Tibial artery (tissue), 4 donors: ENCODE measurements at places on chromosomes 4 and X.

DNA sequence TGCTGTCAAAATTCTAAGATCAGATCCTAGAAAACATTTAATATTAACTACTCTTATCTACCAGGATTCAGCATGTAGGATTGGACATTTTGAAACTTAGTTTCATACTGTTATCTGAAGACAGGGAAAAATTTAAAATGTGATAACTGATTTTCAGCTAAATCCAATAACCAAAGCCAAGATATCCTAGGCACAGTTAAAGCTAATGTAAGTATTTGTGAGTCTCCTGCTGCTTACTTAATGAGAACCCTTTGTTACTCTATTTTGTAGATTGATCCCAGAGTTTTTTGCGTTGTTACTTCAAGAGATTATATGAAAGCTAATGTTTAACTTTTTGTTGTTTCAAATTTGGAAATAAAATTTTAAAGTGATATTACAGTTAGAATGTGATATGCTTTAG lies 2.0 kb downstream of the CPE start:
- peak overlapping the region; percentile 80 for H3K4me3 ChIP-seq
- H3K4me1 ChIP-seq, result no peaks in the 10 kb centered on the region
- H3K36me3 ChIP-seq, result no peaks in the 10 kb centered on the region

GRCh38 chrX:39645178-39645895 lies 452.4 kb downstream of the BCOR start:
- peak; percentile 91 for DNase-seq
- H3K4me1 ChIP-seq, result peaks cover 3% of the 10 kb centered on the region
- no peaks in the 10 kb centered on the region for H3K36me3 ChIP-seq
- peak overlapping the region; percentile 61 for H3K27ac ChIP-seq
- H3K27me3 ChIP-seq, result no peaks in the 10 kb centered on the region

DNA sequence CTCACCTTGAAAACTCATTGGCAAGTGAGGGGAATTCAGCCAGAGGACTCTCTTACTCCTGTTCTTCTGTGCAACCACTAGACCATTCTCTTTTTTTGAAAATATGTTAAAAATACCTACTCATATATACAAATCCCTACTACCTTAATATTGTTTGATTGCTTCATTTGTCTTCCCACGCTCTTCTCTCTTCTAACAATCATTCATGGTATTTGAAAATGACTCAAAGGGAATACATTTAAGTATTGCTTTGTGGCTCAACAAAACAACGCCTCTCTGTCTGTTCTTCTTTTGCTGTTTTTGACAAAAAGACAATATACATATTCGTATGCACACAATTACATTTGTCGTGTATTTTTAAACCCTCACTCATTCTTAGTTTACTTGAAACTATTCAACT lies 589.4 kb downstream of the ANKRD50 start:
- H3K4me1 ChIP-seq, result peaks cover 9% of the 10 kb centered on the region
- H3K36me3 ChIP-seq, result no peaks in the 10 kb centered on the region
- no peak for DNase-seq
- no peaks in the 10 kb centered on the region for H3K27me3 ChIP-seq
- H3K4me3 ChIP-seq, result no peak overlapping the region
- no peak overlapping the region for H3K27ac ChIP-seq

DNA sequence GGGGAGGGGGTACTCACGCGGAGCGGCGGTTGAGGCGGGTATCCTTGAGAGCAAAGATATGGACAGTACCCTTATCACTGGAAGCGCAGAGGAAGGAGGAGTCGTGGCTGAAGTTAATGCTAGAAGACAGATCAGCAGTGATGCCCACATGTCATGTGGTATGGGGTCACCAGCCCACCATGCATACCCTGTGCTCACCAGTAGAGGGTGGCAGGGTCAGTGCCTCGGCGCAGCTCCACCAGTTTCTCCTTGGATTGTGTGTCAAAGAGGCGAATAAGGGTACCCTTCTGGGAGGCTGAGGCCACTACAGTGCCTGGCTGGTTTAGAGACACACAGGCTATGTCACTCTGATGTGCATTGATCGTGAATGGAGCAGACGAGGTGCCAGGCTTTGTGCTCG lies 1.5 kb upstream of the PRAF2 start:
- no peak overlapping the region for H3K27ac ChIP-seq
- H3K36me3 ChIP-seq, result peaks cover 29% of the 10 kb centered on the region
- H3K27me3 ChIP-seq, result no peaks in the 10 kb centered on the region
